Endodermal cell (in vitro differentiated cells): ENCODE measurements at places on chromosomes 11 and 22. TPM values are rescaled to one million over a fixed set of nuclear protein-coding genes. Genes with fewer than 3 reads are reported as not detected.

The EIF4G2 gene
- 596 to 753 TPM (median 737 TPM) in 3 replicates for total RNA-seq

GRCh38 chr11:64232182-64232966 lies 2.0 kb upstream of the VEGFB start:
- DNase-seq: no peak

The GLYAT gene
- not detected in 3 replicates for total RNA-seq

GRCh38 chr11:81840380-81840779 lies 893.3 kb downstream of the FAM181B start:
- DNase-seq: no peak

The FGF4 gene
- total RNA-seq: 0.15 to 0.27 TPM (median 0.19 TPM) in 3 replicates

The HEPN1 gene
- total RNA-seq: not detected in 2 replicates

GRCh38 chr11:113404859-113405430 lies 17.4 kb downstream of the ANKK1 start:
- DNase-seq: no peak

DNA sequence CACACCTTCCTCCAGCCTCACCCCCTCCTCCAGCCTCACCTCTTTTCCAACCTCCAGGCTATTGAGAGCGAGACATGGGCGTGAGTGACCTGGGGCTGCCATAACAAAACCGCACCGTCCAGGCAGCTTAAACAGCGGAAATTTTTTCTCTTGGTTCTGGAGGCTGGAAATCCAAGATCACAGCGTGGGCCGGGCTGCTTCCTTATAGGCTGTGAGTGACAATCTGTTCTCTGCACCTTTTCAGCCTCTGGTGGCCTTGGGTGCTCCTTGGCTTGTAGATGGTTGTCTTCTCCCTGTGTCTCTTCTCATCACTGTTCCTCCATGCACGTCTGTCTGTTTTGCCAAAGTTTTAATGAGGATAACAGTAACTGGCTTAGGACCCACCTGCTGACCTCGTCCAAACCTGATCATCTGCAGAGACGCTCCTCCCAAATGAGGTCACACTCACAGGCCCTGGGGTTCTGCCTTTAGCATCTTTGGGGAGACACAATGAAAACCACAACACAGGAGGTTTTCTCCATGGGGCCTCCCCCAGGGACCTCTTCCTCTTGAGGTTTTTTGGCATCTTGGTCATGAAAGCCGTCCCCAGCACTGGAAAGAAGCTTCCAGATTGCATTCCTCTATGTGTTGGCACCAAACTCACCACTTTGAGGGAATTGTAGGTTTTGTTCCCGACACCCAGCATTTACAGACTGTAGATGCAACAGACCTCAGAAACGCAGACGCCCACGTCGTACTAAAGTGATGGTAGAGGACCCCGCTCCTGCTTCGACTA lies 878.1 kb downstream of the BRD1 start:
- no peak for DNase-seq

The HEPACAM gene
- not detected in 3 replicates for total RNA-seq

The PIK3C2A gene
- total RNA-seq: 103 and 109 TPM in 2 replicates

DNA sequence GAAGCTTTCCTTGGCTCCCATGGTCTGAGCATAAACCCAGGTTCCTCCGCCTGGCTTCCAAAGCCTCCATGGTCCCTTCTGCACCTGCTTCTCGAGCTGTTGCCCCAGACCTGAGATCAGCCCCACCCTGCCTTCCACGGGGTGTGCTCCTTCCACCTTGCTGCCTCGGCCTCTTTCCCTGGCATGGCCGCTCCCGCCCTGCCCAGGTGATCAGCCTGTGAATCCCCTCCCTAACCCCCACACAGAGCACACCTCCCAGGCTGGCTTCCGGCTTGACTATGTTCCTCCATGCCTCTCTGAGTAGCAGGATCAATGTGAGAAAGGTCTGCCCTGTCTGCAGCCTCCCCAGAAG lies 2.7 kb upstream of the PPP6R3 start:
- no peak for DNase-seq

The CALCA gene
- not detected in 2 replicates for total RNA-seq

DNA sequence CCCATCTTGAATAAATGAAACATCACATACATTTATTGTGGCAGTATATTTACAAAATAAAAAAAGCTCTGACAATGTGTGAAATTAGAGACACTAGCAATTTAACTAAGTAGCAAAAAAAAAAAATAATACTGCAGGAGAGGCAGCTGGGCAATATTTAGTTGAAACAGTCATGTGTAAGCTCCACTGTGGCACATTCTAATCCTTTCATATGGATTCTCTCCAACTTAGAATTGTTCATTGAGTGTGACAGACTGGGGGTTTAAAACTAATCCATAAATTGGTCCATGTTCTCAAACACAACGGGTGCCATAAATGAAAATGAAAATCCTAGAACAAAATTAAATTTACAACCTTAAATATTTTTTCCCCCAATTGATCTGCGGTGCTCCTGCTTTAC lies 302.1 kb downstream of the CADM1 start:
- DNase-seq: no peak

- peak; percentile 96 for DNase-seq
These were observed 252.0 kb downstream of the CTTN start for GRCh38 chr11:70650075-70650909.

The OR5D14 gene
- not detected in 3 replicates for total RNA-seq

The TBX1 gene
- total RNA-seq: 1.3 and 2.0 TPM in 2 replicates

The MED19 gene
- total RNA-seq: 10.1 to 18.5 TPM (median 16.3 TPM) in 3 replicates

The SLC5A12 gene
- total RNA-seq: 2.6 and 3.0 TPM in 2 replicates

GRCh38 chr11:75802913-75803820 lies 11.8 kb upstream of the UVRAG start:
- peak; percentile 94 for DNase-seq

DNA sequence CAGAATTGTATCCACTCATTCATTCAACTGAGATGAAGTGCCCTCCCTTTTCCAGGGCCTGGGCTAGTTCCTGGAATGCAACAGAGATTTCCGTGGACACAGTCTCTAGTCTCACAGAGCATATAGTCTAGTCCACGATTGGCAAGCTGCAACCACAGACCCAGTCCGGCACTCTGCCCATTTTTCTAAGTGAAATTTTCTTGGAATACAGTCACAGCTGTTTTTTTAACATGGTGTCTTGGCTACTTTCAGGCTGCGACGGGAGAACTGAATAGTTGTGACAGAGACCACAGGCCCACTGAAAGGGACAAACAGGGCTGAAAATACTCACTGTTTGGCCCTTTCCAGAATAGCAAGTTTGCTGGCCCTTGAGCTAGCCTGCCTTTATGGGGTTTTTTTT lies 29.2 kb downstream of the ALG12 start:
- no peak for DNase-seq

The OR52N4 gene
- total RNA-seq: not detected in 3 replicates

- DNase-seq: peak; percentile 71
These were observed 10.4 kb upstream of the WNT11 start for GRCh38 chr11:76216536-76217325.

DNA sequence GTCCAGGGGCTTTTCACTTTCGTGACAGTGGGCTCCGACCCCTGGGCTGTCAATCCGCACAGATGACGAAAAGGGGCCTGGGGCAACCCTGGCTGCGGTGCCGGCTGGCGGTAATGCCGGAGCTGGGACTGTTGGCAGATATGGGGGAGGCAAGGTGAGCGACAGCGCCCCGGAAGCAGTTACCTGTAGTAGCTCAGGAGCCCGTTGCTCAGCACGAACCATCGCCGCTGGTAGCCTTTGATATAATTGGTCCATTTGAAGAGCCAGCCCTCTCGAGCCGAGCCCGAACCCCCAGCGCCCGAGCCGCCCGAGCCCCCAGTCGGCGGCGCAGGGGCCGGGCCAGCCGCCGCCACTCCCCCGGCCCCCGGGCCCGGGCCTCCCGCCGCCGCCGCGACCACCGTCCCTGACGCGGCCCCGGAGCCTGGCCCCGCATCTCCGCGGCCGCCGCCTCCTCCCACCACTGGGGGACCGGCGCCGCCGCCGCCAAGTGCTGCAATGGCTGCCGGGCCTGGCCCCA lies 396 bp downstream of the OSBP start:
- peak; percentile 80 for DNase-seq

GRCh38 chr11:34323601-34324000 lies 34.2 kb downstream of the ABTB2 start:
- no peak for DNase-seq

The MYEOV gene
- 0.32 to 0.47 TPM in 2 of 3 replicates, not detected in the other for total RNA-seq

The PIH1D2 gene
- total RNA-seq: 1.5 and 1.8 TPM in 2 replicates

DNA sequence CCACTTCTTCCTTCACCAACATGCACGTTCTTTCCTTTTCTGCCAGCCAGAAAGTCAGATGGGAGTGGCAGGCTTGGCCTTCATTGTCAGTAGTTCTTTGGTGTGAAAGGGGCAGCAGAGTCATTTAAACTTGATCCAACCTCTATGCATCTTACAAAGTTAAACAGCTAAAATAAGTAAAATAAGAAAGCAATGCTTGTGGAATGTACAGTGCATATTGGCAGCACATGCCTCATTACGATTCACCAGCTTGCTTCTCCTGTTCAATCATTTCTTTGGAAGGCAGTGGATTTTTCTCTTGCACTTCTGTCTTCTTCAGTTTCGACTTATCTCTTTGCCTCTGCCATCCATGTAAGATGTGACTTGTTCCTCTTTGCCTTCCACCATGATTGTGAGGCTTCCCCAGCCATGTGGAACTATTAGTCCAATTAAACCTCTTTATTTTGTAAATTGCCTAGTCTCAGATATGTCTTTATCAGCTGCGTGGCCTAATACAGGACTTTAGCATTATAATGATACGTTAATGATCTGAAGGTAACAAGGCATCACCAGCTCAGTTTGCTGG lies 14.8 kb downstream of the LGALS12 start:
- DNase-seq: no peak

The CLMP gene
- total RNA-seq: 69.2 and 94.4 TPM in 2 replicates

The CBLIF gene
- not detected in 2 replicates for total RNA-seq
